ENCODE measurements at places on chromosomes 11 and 22.

- no peak for DNase-seq
Observed at GRCh38 chr11:120079750-120080610, 57.9 kb downstream of the TRIM29 start.

DNA sequence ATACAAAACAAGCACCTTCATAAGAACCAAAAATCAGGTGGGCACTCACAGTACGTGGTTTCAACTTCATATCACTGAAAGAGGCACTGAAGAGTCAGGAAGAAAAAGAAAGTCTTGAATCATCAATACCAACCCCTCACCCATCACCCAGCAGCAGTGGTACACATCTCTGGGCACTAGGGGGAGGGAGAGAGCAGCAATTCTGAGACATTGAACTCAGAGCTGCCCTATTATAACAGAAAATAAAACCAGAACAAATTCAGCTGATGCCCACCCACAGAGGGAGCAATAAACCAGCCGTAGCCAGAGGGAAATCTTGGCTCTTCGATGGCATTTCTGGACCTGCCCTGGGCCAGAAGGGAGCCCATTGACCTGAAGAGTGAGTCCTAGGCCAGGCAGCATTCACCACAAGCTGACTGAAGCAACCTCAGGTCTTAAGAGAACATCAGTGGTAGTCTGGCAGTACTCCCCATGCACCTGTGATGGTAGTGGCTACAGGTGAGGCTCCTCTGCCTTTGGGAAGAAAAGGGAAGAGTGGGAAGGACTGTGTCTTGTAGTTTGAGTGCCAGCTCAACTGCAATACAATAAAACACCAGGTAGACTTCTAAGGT is 42.2 kb upstream of the FAM181B start:
- DNase-seq: no peak

- no peak for DNase-seq
Observed at GRCh38 chr22:37848587-37849088, 581 bp upstream of the EIF3L start.

GRCh38 chr11:17421781-17422180 is 33.3 kb upstream of the KCNJ11 start:
- no peak for DNase-seq

DNA sequence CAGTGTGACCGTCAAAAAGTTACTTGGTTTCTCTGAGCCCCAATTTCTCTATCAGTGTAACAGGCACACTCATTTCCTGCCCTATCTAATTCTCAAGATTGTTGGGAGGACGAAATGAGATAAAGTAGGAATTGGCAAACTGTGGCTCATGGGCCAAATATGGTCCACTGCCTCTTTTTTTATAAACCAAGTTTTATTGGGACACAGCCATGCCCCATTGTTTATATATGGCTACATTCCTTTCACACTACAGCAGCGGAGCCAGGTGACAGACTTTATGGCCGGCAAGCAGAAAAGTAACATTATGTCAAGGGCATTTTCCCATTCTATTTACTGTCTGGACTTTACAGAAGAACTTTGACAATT is 116.7 kb upstream of the TIMP3 start:
- DNase-seq: no peak

GRCh38 chr11:84468235-84468634 is 1158.9 kb downstream of the DLG2 start:
- no peak for DNase-seq

DNA sequence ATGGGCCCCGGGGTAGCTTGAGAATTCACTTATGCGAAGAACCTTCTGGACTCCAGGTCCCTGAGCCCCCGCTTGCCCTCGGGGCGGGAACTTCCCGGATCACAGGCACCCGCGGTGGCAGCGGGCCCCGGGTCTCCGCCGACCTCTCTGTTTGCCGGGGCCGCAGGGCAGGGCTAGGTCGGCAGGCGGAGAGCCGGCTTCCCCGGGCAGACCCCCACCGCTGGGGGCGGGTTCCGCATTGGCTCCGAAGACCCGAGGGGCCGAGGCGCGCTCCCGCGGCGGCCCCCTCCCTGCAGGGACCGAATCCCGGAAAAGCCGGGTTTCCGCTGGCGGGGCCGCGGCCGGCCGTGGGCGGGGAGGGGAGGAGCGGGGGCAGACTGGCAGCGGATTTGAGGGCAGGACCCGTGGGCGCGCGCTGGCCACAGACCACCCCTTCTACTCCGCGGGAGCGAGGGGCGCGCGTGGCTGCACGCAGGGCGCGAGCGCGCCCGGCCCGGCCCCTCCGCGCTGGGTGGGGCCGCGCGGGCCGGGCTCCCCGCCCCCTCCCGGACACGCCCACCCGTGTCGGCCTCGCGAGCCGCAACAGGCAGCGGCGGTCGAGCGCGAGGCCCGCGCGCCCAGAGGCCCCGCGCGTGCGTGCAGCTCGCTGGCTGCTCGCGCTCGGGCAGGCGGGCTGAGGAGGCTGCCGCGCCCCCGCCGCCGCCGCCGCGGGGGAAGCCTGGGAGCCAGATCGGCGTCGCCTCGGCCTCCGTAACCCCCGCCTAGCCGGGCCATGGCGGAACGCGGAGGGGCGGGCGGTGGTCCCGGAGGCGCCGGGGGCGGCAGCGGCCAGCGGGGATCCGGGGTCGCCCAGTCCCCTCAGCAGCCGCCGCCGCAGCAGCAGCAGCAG is at the start of gene PACS1:
TSS of gene PACS1 (plus strand) at position 558 of the 889 bp plus-strand sequence. CDS start at position 773, 215 bp downstream.
- peak; percentile 68 for DNase-seq
